ENCODE measurements at places on chromosomes 4 and X.

DNA sequence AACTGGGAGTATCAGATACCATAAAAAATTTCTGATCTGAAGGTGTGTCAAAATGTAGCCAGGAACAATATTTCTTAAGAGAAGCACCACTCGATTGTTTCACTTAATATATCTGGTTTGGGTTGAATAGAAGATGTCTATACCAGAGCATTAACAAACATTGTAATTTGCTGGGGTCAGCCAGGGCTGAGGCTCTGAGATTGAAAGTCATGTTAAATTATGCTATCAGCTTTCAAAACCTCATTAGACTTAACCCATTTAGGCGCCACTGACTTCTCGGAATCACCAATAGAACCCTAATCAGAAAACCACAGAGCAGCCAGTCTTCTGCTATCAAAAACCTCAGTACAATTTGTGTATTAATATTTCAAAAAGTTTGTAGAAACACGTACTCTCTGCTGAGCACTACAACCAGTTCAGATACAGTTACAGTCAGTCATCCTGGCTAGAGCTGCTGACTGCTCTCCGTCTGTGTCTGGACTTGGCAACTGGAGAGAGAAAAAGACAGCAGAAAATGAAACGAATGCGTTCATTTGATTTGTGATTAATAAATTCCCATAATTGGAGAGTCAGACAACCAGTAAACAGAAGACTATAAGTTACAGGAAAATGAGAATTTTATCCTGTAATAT lies 848.6 kb upstream of the PABPC4L start:
- no peak for DNase-seq

GRCh38 chr4:141680060-141680459 lies 43.7 kb downstream of the IL15 start:
- DNase-seq: no peak

GRCh38 chrX:110665223-110666002 lies 130.2 kb downstream of the CHRDL1 start:
- DNase-seq: no peak

DNA sequence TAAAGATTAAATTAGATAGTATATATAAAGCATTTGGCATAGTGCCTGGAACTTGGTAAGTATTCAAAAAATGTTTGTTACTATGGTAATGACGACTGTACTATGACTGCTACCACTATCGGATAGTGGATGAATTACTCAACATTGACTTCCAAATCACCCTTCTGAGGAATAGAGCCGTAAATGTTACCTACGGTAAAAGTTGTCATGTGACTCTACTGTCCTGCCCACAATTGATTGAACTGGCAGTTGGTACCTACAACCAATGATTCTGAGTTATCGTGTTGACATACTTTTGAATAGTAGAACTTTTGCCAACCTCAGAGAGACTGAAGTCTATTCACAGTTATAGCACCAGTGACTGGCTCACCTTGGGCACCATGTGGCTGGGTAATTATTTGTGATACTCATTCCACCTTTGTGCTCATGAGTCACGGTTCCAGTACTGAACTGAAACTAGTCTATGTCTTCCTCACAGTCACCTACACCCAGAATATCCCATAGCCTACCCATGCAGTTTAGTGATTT lies 185.5 kb upstream of the PITX2 start:
- DNase-seq: no peak

DNA sequence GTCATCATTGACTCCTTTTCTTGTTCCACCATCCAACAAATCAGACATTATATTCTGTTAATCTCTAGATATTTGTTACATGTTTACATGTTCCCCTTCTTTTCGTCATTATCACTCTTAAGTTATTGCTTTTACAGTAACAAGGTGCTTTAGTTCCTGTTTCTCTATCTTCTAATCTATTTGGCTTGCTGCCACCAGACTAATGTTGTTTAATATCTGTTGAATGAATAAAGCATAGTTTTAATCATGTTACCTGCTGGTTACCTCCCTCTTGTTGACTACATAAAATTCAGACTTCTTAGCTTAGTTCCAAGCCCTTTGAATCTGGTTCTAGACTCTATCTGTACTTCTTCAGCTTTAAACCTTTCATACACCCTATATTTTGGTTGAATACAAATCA lies 129.8 kb upstream of the TRIM2 start:
- no peak for DNase-seq

GRCh38 chr4:170198747-170199146 lies 109.0 kb upstream of the AADAT start:
- DNase-seq: no peak

DNA sequence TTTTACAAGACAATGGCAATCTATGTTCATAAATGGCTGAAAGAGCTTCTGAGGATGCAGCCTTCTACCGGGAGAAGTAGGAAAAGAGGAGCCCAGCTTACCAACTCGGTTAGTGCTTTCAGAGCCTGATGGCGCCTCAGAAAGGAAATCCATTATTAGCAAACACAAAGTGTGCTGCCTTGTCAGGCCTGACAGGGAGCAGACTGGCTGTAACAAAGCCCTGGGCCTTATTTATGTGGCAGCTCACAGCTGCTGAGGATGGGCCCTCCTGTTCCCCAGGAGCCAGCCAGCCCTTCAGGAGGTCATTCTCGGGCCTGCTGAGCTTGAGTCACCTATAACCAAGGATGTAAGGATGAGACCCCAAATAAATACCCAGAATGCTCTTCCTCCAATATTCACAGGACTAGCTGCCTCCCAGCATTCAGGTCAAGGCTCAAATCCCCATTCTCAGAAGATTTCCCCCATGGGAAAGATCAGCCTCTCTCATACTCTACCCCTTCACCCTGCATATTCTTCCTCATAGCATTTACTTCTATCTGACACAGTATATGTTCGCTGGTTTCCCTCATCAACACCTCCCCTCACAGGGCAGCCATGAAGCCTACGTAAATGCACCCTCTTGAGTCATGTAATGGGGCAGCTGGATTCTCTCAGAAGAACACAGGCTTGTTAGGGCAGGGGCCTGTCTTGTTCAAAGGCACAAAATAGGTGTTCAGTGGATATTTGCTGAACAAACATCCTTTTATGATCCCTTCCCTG lies 227.0 kb upstream of the RASGEF1B start:
- DNase-seq: no peak

DNA sequence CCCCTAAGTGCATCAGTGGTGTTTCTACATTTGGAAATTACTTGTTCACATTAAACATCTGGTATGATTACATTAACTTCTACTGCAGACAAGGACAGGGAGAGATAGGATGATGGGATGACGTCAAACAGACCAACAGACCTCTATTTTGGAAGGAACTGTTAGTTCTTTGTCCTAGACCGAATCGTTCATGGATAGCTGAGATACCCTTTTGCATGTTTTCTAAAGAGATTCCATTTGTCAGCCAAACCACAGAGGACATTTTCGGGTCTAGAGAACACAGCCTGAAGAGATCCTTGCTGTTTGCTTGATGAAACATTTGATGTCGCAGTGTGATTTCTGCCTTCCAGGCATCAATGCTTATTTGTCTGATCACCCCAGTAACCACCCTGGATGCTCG lies 27.7 kb downstream of the CHST7 start:
- DNase-seq: no peak

DNA sequence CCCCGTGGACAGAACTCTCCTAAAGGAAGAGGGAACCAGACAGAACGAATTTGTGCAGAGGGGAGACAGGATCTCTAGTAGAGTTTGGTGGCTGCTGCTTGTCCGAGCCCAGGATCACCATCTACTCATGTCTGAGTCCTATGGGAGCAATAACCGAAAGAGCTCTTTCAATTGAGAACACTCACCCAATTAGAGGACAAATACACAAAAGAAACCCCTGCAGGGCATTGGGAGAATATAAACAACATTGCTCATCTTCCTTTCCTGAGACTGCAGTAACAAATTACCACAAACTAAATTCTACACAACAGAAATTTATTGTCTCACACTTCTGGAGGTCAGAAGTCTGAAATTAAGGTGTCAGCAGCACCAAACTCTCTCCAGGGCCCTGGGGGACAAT lies 65.6 kb downstream of the SPINK2 start:
- no peak for DNase-seq

DNA sequence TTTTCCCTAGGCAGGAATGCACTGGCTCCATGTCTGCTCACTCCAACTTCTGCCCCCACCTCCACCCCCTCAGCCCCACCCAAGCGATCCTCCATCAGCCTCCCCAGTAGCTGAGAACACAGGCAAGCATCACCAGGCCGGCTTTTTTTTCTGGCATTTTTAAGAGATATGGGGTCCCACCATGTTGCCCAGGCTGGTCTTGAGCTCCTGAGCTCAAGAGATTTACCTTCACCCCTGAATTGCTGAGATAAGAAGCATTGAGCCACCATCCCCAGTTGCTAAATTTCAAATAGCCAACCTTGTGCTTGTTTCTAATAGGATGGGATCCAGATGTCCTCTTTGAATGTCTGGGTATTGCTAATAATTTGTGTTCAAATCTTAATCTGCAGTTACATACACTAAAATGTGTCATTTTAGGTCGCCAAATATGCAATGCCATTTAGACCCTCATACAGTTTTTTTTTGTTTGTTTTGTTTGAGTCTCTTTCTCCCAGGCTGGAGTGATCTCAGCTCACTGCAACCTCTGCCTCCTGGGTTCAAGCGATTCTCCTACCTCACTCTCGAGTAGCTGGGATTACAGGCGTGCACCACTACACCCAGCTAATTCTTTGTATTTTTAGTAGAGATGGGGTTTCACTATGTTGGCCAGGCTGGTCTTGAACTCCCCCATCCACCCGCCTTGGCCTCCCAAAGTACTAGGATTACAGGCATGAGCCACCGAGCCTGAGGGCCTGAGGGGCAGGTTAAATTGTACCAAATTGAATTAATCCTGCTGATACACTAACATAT lies 8.8 kb downstream of the LARP7 start:
- DNase-seq: no peak

DNA sequence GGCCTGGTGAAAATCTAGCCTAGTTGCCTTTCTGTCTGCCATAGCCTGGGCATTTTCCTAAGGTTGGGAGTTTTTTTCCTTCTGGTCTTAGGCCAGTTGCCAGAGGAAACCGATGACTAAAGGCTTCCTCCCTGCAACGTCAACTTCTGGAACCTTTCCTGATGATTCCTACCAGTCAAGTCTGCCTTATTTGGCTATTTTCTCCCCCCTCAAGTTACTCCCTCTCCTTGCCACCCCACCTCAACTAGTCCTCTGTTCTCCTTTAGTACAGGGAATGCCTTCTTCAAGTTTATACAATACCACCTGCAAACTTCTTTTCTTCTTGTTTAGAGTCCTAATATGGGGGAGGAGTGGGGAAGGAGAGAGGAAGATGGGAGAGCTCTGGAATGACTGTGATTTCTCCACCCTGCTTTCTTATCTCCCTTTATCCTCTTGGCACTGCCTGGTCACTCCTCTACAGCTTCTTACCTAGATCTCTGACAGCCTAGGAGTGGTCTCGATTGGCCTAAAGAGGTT lies 10.6 kb downstream of the MSN start:
- DNase-seq: no peak

GRCh38 chr4:4606321-4606720 lies 64.5 kb upstream of the STX18 start:
- no peak for DNase-seq

GRCh38 chrX:118855681-118856310 lies 32.2 kb downstream of the ZCCHC12 start:
- no peak for DNase-seq

DNA sequence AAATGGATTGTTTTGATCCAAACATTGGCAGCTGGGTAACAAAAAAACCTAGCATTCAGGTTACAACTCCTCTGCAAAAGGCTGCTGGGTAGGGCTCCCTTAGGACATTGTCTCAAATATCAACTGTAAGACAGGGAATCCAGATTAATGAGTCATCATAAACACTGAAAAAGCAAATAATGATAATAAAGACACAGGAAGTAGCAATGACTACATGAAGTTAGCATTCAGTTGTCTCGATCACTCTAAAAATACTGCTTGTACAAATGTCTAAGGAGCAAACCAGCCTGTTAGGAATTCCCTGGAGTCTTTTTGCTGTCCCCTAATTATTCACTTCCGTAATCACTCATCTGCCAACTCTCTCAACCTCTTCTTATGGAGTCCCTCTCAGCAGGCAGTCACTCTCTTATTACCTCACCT lies 259.2 kb downstream of the GPC3 start:
- DNase-seq: no peak

DNA sequence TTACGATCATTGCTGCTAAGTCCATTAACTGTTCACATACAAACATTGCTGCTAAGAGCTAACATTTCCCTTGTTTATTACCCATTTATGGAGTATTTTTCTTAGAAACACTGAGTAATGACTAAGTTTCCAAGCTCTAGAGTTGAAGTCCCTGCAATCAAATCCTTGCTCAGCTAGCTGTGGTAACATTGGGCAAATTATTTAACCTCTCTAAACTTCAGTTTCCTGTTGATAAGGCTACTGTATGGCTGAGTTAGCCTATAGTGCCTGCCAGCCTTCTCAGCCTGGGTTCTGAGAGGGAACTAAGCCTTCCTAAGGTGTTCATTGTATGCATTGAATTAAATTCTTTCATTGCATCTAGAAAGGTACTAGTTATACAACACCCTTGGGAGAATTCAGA lies 15.2 kb upstream of the SCOC start:
- no peak for DNase-seq

DNA sequence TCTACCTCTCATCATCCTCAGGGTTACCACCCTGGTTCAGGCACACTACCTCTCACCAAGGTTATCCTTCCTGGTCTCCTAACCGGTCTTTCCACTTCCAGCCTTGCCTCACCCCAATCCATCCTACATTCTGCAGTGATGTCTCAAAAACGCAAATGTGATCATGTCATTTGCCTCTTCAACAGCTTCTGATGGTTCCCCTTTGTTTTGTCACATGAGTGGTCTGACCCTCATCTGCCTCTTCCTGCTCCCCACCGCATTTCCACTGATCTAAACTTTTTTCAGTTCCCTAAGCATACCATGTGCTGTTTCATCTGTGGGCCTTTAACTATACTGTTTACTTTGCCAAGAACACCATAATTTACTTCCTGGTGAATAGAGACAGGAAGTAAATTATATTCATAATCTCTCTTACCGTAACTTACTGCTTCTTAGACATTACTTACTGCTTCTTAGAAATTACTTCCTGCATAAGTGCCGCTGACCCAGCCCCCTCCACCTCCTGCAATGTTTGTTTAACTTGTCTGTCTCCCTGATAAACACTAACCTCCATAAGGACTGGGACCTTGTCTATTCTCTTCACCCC lies 27.1 kb upstream of the NSUN7 start:
- DNase-seq: peak; percentile 26

DNA sequence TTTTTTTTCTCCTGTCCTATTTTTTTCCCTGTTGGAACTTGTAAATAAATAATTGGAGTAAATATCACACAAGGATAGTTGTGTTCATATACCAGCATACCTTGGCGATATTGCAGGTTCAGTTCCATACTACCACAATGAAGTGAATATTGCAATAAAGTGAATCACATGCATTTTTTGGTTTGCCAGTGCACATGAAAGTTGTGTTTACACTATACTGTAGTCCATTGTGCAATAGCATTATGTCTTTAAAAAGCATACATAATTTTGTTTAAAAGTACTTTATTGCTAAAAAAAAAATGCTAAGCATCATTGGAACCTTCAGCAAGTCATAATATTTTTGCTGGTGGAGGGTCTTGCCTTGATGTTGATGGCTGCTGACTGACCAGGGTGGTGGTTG lies 88.6 kb downstream of the GSTCD start:
- no peak for DNase-seq

GRCh38 chr4:113209153-113209552 lies 159.7 kb downstream of the ANK2 start:
- no peak for DNase-seq

Data from CD4-positive, alpha-beta T cell treated with Interleukin-12 subunit alpha and Interleukin-12 subunit beta, for 1 hour (primary cell).